ENCODE measurements at places on chromosomes 3 and 15.

- peak; percentile 72 for DNase-seq
Observed at GRCh38 chr3:52428151-52429005, 16.5 kb downstream of the SEMA3G start.

- DNase-seq = no peak
Observed at GRCh38 chr3:133925960-133926735, 30.5 kb upstream of the RAB6B start.

GRCh38 chr3:170467007-170467406 is 48.3 kb downstream of the CLDN11 start:
- no peak for DNase-seq

DNA sequence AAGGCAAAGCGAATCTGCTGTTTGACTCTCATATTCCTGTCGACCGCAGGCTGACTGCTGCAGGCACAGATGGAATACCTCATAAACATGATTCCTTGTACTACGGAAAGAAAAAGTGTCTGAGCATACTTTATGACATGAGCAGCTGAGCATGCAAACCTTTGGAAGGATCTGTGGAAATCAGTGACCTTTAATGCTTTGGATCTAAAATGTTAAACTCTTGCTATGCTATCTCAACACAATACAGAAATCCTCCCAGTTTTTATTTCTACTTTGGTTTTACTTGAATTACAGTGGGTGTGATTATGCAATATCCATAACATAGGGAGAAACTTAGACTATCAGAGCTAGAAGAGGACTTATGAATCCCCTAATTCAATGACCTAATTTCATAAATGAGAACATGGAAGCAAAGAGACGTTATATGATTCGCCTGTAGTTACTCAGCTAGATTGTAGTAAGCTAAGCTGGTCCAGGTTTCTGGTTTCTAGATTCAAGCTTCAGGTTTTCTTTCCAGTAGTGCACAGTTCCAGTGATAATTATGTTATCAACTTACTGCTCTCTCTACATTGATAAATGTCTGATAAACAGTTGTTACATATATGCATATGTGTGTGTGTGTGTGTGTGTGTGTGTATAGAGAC is 127.6 kb upstream of the GBE1 start:
- DNase-seq = no peak

GRCh38 chr3:124942613-124943012 is 8.1 kb upstream of the MUC13 start:
- no peak for DNase-seq
